ENCODE measurements at places on chromosomes 1 and 21.

DNA sequence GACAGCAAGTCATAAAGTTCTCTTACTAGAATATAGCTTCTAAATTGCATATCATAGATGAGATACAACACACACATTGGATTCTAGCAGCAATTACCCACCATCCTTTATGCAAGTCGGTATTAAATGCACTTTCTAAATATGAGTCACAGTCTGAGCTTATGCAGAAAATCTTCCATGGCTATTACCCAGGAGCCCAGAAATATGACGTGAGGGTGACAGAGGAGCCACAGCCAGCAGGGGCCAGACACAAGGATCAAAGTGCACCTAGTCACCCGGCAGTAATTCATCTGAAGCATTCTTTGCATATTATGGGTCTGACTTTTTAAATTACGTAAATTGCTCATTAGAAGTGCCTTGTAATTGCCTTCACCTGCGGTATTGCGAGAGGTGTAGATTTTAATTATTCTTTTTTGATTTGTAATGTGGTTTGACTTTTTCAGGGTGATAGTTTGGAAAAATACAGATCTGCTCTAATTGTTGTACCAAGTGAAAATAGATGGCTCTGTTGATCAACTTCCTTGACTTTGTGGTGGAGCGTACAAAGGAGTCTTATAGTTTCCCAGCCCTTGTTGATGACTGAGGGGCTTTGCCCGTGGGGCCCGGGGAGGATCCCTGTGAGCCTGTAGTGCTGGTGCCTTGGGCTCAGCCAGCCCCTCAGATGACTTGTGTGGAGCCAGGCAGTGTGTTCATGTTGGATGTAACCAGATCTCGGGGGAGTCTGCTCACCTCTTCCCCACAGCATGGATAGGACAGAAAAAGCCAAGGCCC lies 470.0 kb upstream of the VAMP3 start:
- DNase-seq = no peak

DNA sequence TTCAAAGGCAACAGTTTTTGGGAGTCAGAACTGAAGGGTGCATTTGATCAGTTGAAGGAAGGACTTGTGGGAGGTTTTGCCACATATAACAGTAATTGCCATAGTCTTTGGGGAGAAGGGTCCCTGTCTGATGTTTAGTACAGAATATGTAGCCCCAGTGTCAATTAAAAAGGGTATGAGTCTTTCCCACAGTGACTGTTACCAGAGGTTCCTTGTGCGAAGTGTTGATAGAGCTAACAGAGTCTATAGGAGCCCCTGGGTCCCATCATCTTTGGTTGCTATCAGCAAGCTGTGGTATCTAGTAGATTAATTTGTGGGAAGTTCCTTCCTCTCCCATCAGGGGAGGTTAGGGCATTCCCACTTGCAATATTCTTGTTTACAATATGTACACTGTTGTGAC lies 329.2 kb downstream of the PTPRU start:
- no peak for DNase-seq

GRCh38 chr1:179095924-179096323 lies 14.1 kb downstream of the TOR3A start:
- no peak for DNase-seq

GRCh38 chr1:26418865-26419349 lies 8.3 kb downstream of the LIN28A start:
- DNase-seq = no peak

DNA sequence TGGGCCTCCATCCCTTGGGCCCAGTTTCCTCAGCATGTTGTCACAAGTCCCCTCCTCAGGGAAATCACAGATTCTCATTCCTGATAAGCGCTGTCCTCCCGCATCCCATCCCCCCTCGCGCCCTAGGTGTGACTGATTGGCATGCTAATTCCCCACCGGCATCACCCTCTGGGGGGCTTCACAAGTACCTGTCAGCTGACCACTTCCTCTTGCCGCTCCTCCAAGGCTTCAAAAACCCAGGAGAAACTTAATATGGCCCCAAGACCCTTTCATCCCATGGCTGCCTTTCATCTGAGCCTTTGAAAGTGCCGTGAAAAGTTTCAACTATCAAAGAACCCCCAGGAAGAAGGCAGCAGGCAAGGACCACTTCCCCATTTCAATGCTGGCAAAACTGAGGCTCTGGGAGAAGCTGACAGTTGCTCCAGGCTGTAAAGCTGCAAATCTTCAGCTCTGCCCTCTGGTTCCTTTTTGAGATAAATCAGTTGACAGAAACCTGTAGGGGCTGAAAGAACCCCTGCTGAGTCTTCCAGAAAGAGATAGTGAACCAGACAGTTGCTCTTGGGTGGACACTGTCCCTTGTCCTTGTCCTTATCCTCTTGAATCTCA lies 12.8 kb upstream of the MIXL1 start:
- no peak for DNase-seq

DNA sequence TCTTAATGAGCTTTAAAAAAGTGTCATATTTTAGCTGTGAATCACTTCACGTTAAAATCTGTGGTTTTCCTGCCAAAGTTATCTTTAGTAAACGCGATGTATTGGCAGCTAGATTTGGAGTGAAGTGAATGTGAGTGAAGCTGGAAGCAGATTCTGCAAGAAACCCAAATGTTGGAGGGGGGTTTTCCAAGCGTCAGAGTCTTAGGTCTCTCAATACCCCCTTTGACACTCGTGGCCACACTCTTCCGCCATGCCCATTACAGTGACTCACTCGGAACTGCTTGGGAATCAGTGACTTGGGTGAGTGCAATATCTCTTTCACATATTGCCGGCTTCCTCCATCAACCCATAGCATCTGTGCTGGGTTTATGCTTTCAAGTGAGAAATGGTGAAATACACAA lies 17.5 kb downstream of the B3GALT5 start:
- DNase-seq = no peak

- no peak for DNase-seq
Measured at GRCh38 chr1:58978096-58978495, 194.2 kb upstream of the JUN start.

DNA sequence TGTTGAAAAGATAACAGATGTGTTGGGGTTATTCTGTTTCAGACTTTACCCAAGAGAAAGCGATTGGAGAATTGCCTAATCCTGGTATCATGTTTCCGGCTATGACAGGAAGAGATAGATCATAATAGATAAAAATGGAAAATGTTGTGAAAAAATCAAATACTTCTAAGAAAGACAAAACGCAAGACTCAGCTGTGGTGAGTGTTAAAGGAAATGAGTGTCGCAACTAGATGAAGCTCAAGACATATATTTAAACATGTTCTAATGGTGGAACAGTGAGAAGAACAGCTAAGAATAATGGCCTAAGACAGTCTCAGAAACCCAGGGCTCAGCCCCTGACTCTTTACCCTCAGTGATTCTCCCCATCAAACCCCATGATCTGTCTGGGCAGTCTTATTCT lies 426.7 kb upstream of the RUNX1 start:
- no peak for DNase-seq

DNA sequence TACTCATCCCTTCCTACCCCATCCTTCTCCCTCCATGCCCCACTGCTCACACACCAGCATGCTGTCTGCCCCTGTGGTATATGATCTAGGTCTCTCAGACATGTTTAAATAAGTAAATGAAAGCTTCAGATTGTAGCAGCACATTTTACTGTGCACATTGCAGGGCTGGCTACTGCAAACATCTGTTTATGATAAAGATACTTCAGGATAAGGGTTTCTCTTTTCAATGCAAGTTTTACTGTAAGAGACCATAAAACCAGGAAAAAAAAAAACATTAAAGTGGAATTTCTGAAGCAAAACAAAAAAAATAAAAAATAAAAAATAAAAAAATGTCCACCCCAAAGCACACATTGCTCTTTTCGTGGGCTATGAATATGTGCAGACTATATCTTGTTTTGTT lies 184.4 kb downstream of the USH2A start:
- no peak for DNase-seq

DNA sequence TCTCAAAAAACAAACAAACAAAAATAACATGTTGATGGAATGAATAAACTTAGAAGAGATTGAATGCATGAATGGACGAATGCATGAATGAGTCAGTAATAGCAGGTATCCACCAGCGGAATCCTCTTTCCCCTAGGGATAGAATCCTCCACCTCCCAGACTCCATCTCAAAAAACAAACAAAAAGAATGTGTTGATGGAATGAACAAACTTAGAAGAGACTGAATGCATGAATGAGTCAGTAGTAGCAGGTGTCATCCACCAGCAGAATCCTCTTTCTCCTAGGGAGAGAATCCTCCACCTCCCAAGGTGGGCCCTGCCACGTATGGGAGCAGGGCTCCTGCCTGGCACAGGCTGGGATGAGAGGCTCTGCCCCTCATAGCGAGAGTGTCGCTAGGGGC lies 26.8 kb upstream of the RNF19B start:
- no peak for DNase-seq

- no peak for DNase-seq
Measured at GRCh38 chr1:229844675-229845074, 218.6 kb downstream of the URB2 start.
